Activated CD8-positive, alpha-beta T cell treated with anti-CD3 and anti-CD28 coated beads, Interleukin-2, amount 10 ng/mL, durations not matched to agents 7 days and 5 days (primary cell): ENCODE measurements at places on chromosomes 7 and 10. TPM values are rescaled to one million over a fixed set of nuclear protein-coding genes. Genes with fewer than 3 reads are reported as not detected.

Gene CALHM1
- total RNA-seq: 1.8 TPM

Gene HSPA12A
- total RNA-seq: not detected

Gene SGCE
- not detected for total RNA-seq

Gene LIPJ
- not detected for total RNA-seq

Gene ELMO1
- 68.5 TPM for total RNA-seq

Gene PTPRN2
- 7.0 TPM for total RNA-seq

Gene NCF1
- total RNA-seq: 3.1 TPM

Gene WASHC2C
- total RNA-seq: 42.9 TPM

Gene SPAM1
- not detected for total RNA-seq
